Stimulated activated CD8-positive, alpha-beta memory T cell treated with anti-CD3 and anti-CD28 coated beads, Interleukin-4, amount 100 ng/mL, for 4 hours (primary cell): ENCODE measurements at places on chromosomes 12 and 14.

- DNase-seq, result no peak
Observed at GRCh38 chr12:29343022-29343799, 37.8 kb downstream of the ERGIC2 start.

DNA sequence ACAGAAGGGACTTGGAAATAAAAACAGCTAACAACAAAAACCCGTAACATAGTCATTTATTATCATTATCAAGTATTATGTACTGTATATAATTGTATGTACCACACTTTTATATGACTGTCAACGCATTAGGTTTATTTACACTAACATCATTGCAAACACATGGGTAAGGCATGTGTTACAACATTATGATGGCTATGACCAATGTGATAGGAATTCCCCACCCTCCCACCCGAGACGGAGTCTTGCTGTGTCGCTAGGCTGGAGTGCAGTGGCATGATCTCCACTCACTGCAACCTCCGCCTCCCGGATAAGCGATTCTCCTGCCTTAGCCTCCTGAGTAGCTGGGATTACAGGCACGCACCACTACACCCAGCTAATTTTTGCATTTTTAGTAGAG lies 82.6 kb downstream of the ERC1 start:
- no peak for DNase-seq

DNA sequence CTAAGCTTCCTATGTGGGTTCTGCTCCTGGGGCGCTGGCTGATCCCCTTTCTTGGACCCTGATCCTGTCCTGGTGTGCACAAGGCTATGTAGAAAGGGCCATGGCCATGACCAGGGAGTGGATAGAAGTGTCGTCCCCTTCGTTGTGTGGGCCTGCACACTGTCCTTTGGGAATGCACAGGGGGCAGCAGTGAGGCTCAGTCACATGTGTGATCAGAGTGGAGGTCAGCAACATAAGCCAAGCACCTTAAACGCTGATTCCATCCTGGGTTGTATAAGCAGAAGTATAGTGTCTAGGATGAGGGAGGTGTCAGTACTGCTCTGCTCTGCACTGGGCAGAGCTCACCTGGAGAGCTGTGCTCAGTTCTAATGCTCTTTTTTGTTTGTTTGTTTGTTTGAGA lies 48.4 kb downstream of the ESRRB start:
- no peak for DNase-seq

DNA sequence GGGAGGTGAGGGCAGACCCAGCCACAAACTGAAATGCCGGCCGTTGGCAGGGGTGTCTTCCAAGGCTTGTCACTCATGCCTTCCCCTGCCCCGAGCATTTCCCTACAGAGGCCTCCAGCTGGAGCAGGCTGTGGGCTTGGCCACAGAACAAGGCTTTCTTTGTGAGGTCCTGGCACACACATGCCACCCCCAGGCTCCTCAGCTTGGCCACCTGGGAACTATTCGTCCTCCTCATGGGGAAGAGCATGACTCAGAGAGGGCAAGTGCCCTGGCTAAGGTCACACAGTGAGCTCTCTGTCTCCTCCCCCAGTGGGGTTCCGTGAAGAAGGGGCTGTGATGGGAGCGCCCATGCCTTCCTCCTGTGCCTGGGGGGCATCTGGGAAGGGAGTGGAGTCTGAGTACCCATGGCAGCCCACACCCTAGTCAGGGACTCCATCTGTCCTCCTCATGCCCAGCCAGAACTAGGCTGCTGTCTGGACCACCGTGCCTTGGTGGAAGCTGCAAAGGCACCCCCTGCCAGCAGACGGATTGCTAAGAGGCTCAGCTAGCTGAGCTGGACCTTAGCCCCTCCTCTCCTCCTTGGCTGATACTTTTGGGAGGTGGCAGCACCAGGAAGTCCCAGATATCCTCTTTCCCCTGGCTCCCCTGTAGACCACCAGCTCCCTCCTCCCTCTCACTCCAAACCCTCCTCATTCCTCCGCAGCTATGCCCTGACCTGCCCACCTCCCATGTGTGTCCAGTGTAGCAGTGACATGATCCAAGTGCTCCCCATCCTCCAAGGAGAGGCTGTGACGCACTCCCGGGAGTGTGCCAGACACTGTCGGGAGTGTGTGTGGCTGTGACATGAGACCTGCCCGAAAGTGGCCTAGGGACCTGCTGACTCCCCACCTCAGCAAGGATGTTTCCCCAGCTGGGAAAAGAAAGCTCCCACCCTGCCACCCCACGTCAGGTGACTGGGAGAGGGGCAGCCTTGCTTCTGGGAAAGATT lies 21.4 kb downstream of the ABCB9 start:
- no peak for DNase-seq

- no peak for DNase-seq
Observed at GRCh38 chr12:123761841-123762714, at the start of gene DNAH10. Gene DNAH10, plus strand, starts transcription at chr12:123762301. Its CDS starts 36 bp downstream, at chr12:123762337.

DNA sequence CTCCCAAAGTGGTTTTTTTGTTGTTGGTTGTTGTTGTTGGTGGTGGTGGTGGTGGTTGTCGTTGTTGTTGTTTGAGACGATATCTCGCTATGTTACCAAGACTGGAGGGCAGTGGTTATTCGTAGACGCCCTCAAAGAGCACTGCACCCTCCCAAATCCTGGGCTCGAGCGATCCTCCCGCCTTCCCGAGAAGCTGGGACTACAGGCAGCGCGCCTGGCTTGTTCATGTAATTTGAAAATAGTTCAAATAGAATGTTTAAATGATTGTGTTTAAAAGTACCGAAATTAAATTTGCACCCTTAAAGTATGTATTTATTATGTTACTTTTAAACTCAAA lies 439 bp upstream of the ANAPC5 start:
- DNase-seq, result no peak

- DNase-seq, result no peak
Observed at GRCh38 chr12:57142121-57142520, 5.3 kb downstream of the LRP1-AS start.

DNA sequence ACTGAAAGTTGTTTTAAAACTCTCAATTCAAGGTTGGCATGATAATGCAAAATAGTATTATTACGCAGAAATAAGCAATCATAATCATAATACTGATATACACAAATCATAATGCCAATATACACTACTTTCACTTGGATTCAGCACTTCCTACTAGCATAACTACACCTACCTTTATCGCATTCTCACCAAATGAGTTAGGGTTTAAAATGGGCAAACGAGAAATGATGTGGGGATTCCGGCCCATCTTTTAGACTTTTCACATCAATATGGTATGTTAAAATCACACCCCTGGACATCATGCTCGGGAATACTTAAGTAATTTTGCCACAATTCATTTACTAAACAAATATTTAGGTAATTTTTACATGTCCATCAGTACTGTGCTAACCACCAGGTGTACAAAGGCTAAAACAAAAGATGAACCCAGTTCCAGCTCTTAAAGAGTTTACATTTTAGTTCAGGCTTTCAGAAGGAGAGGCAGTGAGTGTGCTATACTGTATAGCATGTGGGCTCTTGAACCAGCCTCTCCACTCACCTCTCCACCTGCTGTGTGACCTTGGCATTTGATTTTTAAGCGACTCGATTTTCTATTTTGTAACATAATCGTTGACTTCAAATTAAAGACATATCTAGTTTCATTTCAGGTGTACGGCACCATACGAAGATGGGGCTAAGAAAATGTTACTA lies 1.1 kb upstream of the USP15 start:
- no peak for DNase-seq

DNA sequence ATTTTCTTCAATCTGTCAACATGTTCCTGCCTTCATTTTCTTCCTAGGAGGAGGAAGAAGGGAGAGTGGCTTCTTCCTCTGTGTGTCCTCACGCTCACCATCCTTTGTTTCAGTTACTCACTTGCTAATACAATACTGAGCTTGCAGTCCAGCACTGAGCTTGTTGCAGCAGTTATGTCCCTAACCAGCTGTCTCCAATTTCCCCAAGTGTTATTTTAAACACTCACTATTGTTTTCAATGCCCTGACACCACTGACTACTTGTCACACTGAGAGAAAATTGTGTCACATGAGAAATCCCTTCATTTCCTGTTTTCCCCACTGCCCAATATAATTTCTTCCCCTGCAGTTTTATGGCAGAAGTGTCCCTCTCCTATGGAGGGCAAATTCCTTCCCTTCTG lies 53.4 kb downstream of the HSD17B6 start:
- no peak for DNase-seq

GRCh38 chr12:69704357-69704756 lies 5.3 kb upstream of the BEST3 start:
- no peak for DNase-seq

- no peak for DNase-seq
Observed at GRCh38 chr14:101009531-101009930, 106.0 kb upstream of the RTL1 start.

DNA sequence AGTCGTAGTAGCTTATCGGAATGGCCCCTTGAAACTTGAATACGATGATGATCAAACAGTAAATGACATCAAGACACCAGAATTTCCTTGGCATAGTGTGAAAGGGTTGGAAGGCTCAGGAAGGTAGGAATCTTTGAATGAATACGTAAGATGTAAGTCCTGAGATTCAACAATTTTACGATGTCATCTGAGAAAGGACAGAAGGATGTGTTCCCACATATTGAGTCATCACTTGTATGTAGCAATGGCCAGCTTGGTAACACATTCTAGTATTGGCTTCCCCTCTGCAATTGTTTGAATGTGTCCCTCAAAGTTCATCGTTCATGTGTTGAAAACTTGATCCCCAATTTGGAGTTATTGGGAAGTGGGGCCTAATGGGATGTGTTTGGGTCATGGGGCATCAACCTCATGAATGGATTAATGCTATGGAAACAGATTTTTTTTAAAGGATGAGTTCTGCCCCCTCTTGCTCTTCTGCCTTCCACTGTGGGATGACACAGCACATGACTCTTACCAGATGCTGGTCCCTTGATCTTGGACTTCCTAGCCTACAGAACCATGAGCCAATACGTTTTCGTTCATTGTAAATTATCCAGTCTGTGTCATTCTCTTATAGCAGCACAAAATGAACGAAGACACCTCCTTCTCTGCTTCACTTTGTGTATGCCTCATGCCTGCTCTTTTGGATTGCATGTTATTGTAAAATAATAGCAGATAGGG lies 284.6 kb downstream of the BCAT1 start:
- no peak for DNase-seq

GRCh38 chr12:95583933-95584332 lies 32.7 kb upstream of the USP44 start:
- no peak for DNase-seq

GRCh38 chr12:75196408-75196807 lies 13.2 kb downstream of the KCNC2 start:
- no peak for DNase-seq

- DNase-seq, result no peak
Observed at GRCh38 chr14:91230397-91231035, 14.0 kb downstream of the GPR68 start.

- DNase-seq, result no peak
Observed at GRCh38 chr12:82089369-82090121, 268.6 kb downstream of the CCDC59 start.

GRCh38 chr14:22305607-22306006 lies 283.4 kb downstream of the DAD1 start:
- DNase-seq, result no peak

DNA sequence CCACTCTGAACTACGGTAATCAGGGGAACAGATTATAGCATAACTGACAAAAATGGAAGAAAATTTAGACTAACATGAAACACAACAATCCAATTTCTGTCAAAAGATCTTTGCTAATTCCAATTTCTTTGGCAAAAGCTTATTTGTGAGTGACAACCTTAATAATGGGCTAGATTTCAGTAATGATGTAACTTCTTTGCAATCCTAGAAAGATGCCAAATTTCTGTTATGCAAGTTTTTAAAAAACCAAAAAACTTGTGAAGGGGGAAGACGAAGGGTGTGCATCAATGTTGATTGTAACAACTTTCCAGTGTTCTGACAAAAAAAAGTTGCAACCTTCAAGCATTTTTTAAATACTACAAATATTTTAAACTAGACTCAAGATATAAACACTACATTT lies 59.9 kb downstream of the DICER1 start:
- no peak for DNase-seq

DNA sequence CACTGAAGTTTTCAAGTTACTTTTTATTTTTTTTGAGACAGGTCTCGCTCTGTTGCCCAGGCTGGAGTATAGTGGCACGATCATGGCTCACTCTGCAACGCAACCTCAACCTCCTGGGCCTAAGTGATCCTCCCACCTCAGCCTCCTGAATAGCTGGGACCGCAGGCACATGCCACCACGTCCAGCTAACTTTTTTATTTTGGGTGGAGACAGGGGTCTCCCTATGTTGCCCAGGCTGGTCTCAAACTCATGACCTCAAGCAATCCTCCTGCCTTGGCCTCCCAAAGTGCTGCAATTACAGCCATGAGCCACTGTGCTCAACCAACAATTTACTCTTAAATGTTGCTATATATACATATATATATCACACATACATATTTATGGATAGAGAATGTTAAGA lies 27.4 kb upstream of the LGALS3 start:
- no peak for DNase-seq

DNA sequence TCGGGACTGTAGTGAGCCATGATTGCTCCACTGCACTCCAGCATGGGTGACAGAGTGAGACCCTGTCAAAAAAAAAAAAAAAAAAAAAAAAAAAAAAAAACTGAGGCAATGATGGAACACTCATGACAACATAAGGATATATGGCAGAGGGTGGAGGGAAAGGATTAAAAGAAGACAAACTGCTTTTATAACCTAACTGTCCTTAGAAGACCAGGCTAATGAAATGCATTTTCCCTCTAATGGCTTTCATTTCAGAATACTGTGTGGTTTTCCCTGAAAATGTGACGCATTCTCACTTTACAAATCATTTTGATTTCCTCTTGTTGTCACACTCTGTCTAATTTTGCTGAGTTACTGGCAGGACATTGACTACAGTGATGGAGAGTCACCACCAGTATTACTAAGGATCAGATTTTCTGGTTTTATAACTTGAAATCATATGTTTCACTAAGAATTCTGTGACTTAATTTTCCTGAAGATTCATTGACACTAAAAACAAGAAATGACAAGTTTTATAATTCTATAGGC lies 137.6 kb upstream of the SSTR1 start:
- DNase-seq, result no peak

GRCh38 chr12:91143206-91143605 lies 31.9 kb upstream of the LUM start:
- DNase-seq, result no peak

- no peak for DNase-seq
Observed at GRCh38 chr14:35215110-35215813, 76.9 kb upstream of the PSMA6 start.

DNA sequence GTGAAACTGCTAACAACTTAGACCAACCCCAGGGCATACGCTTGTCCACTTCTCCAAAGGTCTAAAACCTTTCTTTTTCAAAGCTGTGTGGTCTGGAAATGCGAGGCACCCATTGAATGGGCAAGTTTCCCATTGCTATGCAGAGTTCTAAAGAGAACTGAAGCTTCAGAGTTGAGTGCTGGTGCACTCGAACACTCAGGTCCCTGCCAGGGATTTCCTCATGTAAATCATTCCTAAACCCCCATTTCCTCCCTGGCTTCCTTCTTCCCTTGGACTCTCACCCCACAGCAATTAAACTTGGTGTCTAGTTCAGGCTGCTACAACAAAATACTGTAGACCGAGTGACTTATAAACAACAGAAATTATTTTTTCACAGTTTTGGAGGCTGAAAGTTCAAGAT lies 2.2 kb upstream of the PXN start:
- DNase-seq, result no peak
